ENCODE measurements at places on chromosomes 3 and 15.
A peak's percentile ranks its signal among the peaks of the same experiment; 100 is the strongest.

- peak; percentile 73 for DNase-seq
Observed at GRCh38 chr3:125585595-125586223, 9.6 kb downstream of the OSBPL11 start.

DNA sequence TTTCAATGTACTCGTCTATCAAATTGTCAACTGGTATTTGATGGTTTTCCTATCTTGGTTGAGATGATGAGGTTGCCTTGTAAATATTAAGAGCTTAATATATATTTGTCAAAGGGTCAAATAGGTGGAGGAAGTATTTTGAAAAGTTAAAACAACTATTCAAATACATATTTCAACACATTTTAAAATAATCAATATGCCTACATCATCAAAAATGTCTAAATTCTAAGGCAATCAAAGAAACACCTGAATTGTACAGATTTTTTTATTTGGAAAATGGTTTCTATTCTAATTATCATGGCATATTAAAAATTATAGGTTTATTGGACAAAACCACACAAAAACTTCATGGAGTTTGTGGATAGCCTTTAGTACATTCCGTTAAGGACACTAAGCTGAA, 461.4 kb upstream of the ONECUT1 start:
- DNase-seq: no peak

DNA sequence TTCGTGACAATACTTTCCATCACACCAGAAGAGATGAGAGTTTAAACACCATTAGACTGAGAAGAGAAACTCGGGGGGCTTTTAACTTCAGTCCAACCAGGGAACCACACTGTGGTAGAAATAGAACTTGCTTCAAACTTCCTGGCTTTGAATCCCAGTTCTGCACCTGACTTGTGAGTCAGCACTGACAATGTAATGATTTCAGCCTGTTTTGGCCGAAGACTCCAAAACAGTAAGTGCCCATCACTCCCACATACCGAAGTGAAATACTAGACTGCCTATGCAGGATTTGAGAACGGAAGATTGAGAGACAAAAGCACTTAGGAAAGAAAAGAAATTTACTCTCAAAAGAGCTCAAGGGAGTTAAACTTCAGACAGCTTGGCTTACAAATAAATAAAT, 27.0 kb downstream of the C2CD4B start:
- DNase-seq: no peak

GRCh38 chr15:29749365-29750086, 72.7 kb downstream of the TJP1 start:
- no peak for DNase-seq

DNA sequence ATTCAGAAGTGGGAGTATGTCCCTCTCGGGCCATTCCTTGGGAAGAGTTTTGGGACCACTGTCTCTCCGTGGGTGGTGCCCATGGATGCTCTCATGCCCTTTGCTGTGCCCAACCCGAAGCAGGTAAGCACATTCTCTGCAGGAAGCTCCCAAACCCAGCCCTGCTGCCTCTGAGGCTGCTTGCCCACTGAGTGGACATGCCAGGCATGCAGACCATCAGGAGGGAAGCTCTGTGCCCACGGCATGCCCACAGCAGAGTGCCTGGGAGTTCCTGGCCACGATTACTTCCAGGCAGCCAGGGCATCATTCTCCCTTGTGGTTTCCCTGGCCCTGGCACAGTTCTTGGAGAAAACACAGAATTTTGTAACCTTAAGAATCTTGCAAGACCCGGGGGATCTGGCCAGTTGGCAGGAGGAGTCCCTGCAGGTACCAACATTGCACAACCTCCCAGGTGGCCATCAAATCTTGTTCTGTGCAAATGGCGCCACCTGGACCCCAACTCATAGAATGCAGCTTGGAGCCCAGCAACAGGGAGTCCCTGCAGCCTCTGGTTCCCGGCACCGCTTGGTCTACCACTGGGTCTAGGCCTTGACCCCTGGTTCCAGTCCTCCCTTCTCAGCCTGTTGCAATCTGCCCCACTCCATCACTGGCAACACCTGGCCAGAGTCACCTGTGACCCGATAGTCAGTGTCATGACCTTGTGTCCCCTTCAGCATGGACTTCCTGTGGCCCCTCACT, 20.4 kb downstream of the FAH start:
- peak; percentile 75 for DNase-seq

GRCh38 chr3:5348229-5348902, 160.9 kb downstream of the EDEM1 start:
- peak; percentile 1 for DNase-seq

- no peak for DNase-seq
Observed at GRCh38 chr3:19226479-19226878, 78.2 kb downstream of the KCNH8 start.

- DNase-seq: peak; percentile 6
Observed at GRCh38 chr3:64321747-64322146, 96.5 kb upstream of the PRICKLE2 start.

- DNase-seq: peak; percentile 28
Observed at GRCh38 chr3:47421741-47422649, 41.2 kb downstream of the PTPN23 start.

DNA sequence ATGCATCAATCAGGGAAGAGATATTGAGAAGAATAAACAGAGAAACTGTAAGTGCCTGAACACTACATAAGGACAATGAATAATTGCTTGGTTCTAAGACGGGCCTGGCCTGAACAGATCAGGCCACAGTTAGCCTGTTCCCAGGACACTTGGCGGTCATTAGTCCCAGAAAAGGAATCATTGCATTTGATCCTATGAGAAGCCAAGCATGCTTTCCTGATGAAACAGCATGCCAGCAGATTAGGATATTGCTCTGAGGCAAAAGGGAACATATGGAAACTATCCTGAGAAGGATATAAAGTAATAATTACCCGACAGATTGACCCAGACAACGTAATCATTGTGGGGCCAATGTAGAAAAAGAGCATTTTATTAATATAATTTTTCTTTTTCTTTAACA, 51.9 kb downstream of the STRIT1 start:
- DNase-seq: no peak

DNA sequence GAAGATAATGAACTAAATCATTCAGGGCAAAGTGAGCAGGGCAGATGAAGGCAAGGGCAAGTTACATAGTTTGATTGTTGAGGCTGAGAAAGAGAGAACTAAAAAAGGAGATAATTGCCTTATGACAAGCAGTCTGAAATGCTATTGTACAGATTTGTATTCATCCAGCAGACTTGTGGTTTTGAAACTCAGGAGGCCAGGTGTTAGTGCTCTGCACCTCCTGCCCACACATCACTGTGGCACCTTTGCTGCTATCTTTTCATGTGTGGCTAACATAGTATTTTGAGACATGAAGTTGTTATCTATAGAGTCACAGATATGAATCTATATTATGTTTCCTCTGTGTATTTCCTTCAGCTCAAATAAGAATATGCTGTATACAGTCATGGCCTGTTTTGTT, 24.3 kb upstream of the SUCLG2 start:
- DNase-seq: no peak

DNA sequence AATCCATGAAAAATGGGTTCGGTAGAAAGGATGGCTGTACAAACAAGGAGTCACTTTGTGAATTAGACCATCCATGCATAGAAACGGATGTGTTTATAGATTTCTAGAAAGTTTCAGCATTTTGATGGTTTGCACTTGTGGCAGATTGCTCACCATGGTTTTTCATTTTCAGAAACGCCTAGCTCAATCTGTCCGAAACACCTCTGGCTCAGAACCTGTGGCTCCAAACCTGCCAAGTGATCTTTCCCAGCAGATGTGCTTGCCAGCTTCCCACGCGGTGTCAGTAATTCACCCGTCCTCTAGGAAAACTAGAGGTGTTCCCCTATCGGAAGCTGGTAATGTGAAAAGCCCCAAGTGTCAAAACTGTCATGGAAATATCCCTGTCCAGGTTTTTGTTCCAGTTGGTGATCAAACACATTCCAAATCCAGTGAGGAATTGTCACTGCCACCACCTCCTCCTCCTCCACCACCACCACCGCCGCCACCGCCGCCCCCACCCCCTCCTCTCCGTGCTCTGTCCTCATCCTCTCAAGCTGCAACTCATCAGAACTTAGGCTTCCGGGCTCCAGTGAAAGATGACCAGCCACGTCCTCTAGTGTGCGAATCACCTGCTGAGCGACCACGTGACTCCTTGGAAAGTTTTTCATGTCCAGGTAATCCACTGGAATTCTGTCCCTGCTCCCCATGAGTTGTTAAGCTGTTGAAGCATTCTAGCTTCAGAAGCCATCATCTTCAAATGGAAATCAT, 21.2 kb downstream of the WHAMM start:
- no peak for DNase-seq

- DNase-seq: no peak
Observed at GRCh38 chr15:86042226-86042625, 37.4 kb upstream of the AGBL1 start.

DNA sequence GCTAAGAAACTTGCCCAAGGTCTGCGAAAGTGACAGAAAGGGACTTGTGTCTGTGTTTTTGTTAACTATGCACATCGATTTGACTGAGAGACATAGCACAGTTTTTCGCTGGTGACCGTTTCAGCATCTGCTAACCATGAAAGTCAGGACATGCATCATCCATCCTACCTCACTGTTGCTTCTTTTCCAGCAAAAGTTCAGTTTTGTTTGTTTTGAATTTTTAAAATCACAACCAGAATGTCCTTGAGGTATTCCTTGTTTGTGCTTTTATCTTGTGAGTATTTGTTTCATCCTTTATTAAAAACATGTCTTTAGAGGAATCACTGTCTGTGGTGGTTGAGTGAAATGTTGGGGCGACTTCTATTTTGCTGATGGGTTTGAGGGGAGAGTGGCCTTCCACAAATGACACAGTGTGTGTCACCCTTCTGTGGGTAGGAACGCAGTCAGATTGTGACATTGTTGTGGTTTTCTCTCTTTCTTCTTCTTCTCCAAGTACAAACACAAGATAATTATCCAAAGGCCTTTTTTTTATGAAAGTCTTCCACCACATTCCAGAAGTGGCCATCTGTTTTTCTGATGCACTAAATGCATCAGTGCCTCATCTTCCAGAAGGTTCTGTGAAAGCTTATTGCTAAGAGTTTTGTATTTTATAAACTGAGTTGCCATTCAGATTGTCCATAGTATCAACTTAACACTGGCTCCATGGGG, 214.4 kb upstream of the NR2E3 start:
- DNase-seq: no peak

DNA sequence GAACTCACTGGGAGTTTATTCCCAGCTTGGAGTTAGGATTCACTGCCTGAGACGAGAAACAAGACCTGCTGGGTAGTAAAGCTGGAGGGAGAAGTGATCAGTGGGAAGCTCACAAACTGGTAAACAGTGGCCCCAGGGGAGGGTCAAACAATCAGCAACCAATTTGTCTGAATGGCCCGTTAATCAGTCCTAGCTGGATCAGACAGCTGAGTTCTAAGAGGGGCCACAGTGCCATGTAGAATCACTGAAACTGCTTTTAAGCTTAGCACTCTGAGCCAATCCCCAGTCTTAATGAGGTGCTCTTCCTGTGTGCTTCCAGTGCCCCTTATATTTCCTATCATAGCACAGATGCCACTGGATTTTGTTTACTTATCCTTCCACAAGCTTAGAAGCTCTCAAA, 591.7 kb downstream of the RSL24D1 start:
- no peak for DNase-seq

GRCh38 chr3:169272532-169272931, 391.0 kb downstream of the MECOM start:
- DNase-seq: no peak

DNA sequence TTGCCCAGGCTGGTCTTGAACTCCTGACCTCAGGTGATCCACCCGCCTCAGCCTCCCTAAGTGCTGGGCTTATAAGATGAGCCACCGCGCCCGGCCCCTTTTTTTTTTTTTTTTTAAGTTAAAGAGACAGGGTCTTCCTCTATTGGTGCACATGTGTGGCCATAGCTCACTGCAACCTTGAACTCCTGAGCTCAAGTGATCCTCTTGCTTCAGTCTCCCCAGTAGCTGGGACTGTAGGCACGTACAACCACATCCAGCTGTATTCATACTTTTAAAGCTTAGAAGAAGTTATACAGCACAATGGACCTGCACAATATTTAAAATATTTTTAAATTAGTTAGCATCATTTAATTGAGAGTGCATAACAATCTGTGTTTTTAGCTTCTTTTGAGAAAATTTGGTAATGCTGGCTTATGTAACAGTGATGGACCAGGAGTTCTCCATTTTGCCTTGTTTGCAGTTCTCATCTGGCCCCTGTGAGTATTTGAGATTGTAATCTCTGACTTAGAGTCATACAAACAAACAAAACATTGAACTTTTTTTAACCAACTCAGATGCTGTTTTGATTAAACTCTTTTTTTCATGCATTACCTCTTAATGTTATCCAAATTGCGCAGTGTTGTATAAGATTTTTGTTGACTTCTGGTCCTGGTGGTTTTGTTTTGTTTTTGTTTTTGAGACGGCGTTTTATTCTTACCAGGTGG, 33.0 kb downstream of the CHD2 start:
- no peak for DNase-seq

DNA sequence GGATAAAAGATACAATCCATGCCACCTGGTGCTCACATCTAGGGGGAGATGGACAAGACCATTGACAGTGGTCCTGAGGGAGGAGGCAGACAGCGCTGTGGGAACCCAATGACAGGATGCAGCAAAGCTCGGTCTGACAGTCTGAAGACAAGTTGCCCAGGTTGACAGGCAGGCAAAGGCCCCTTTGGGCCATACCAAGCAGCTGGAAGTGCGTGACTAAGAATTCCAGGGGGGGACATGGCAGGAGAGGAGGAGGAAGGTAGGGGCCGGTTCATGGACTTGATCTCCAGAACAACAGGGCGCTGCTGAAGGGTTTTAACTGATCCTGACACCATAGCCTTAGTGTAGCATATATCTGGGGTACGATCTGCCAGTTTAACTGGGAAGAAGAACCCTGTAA, 83.4 kb downstream of the RPLP1 start:
- no peak for DNase-seq

- DNase-seq: no peak
Observed at GRCh38 chr3:5047764-5048419, 68.7 kb downstream of the BHLHE40 start.

- no peak for DNase-seq
Observed at GRCh38 chr3:32310918-32311839, 72.7 kb downstream of the CMTM8 start.

DNA sequence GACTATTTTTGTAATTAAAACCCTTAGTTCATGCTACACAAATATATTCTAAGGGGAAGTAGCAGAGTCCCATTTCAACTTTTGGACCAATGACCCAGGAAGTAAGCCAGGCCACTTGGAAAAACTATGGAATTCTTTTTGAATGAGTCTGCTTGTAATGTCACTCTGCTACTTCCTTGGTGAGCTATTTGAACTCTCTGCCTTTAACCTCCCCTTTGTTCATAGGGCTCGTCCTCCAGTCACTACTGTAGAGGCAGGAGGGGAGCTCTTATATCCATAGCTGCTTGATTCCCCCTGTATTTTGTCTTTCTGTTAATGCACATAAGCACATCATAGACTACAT, 119.6 kb downstream of the UACA start:
- no peak for DNase-seq

DNA sequence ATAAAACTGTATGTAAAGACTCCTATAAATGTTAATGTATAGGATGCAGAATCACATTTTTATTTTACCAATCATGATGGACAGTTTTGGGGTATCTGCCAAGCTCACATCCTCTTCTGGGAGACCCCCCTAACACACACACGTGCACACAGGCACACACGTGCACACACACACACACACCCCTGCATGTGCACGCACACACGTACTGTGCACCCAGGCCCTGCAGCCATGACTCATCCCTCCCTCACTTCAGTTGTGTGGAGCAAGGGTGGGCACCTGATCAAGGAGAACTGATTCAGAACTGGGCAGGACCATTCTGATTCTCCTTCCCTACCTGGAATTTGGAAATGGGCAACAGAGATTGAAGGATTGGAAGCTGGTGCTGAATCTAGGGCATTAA, 16.0 kb upstream of the MINDY4B start:
- DNase-seq: no peak
